ENCODE measurements at places on chromosomes 13 and 19.

DNA sequence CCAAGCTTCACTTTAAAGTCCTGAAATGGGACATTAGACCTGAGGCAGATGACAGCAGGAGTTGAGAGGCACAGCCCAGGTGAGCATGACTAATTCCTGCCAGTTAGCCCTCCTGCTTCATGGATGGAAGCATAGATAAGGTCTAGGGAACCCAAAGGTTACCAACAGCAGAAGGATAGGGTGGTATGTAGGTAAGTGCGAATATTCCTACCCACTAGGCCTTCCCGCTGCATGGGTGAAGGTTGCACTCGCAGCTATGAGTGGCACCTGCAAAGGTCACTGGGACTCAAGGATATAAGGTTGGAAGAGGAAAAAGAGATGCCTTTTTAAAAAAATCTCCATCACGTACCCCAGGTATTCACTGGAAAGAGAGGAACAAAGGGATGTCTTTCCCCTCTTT, 12.2 kb upstream of the MLLT1 start:
- DNase-seq: no peak

GRCh38 chr13:100473501-100474044, 115.0 kb downstream of the GGACT start:
- DNase-seq: no peak

DNA sequence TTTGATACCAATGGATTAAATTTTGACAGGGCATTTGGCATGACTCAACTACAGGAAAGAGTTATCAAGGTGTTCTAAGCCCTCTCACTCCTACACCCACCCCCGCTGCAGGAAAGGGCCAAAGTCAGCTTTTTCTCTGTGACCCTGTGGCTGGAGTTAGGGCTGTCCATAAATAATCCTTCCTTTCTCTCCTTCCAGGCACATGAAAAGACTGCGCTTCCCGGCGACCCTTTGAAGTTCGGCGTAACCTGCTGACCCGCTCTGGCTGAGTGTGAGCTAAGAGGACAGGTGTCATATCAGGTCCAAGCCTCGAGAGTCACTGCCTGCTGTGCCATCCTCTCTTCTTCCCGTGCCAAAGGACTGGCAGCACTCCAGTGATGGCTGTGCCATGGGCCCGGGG, 25.6 kb downstream of the ZNF114 start:
- DNase-seq: no peak

- DNase-seq: no peak
These were observed 220.3 kb downstream of the RAP2A start for GRCh38 chr13:97654236-97654635.

GRCh38 chr19:46898731-46899130, 37.9 kb downstream of the ARHGAP35 start:
- no peak for DNase-seq

Data from left ventricle myocardium inferior (tissue), 1 donor.